ENCODE measurements at places on chromosomes 5 and 9. TPM values are rescaled to one million over a fixed set of nuclear protein-coding genes. Genes with fewer than 3 reads are reported as not detected.

- H3K4me3 ChIP-seq: no peak overlapping the region
- peaks cover 10% of the 10 kb centered on the region for H3K4me1 ChIP-seq
- no peak for DNase-seq
These were observed 99.2 kb downstream of the MED27 start for GRCh38 chr9:131980267-131981016.

Gene OR5C1
- total RNA-seq: not detected

GRCh38 chr9:13268469-13268868 is 11.0 kb downstream of the MPDZ start:
- H3K27ac ChIP-seq: no peak overlapping the region
- H3K36me3 ChIP-seq: no peaks in the 10 kb centered on the region
- no peak for DNase-seq
- no peak overlapping the region for H3K4me3 ChIP-seq

DNA sequence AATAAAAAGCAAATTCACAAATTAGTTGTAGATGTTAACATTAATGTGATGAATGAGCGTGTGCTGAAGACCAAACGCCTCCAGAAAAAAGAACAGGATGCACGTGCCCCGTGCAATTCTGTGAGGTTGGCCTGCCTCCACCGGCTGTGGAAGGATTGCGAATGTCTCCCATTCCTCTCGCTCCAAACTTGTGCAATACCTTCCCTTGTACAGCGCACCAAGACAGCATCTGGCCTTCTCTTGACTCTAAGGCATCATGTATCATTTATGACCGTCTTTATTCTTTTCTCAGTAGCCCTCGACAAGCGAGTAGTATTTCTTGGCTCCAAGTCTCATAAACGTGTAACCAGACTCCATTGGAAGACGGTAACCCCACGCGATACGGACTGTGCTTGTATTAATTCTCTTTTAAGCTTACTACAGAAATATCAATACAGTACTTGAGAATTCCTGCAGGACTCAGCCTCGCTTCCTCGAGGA is 1.5 kb upstream of the TESK1 start:
- no peaks in the 10 kb centered on the region for H3K27me3 ChIP-seq
- no peak for DNase-seq
- peak overlapping the region; percentile 91 for H3K27ac ChIP-seq
- H3K4me1 ChIP-seq: peaks cover 34% of the 10 kb centered on the region

Gene SLC25A48
- total RNA-seq: not detected

Gene CERT1
- total RNA-seq: 25.5 TPM

DNA sequence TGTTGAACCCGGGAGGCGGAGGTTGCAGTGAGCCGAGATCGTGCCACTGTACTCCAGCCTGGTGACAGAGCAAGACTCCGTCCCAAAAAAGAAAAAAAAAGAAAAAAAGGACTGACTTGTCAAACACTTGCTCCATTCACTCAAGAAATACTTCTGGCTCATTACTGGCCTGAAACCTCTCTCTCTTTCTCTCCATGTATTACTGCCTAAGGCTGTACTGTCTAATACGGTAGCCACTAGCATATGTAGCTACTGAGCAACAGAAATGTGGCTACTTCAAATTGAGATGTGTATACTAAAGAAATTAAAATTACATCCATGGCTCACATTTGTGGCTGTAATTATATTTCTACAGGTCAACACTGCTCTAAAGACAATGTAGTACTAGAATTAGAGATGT is 39.2 kb downstream of the GLIS3 start:
- H3K27ac ChIP-seq: no peak overlapping the region
- no peaks in the 10 kb centered on the region for H3K27me3 ChIP-seq
- H3K4me3 ChIP-seq: no peak overlapping the region
- no peaks in the 10 kb centered on the region for H3K36me3 ChIP-seq
- peaks cover 7% of the 10 kb centered on the region for H3K4me1 ChIP-seq

- no peak overlapping the region for H3K27ac ChIP-seq
- no peaks in the 10 kb centered on the region for H3K27me3 ChIP-seq
- peaks cover 3% of the 10 kb centered on the region for H3K36me3 ChIP-seq
- no peak for DNase-seq
These were observed 4.0 kb upstream of the TNPO1 start for GRCh38 chr5:72812488-72812887.

Gene BTNL8
- total RNA-seq: not detected

Gene IFT74
- total RNA-seq: 20.6 TPM

DNA sequence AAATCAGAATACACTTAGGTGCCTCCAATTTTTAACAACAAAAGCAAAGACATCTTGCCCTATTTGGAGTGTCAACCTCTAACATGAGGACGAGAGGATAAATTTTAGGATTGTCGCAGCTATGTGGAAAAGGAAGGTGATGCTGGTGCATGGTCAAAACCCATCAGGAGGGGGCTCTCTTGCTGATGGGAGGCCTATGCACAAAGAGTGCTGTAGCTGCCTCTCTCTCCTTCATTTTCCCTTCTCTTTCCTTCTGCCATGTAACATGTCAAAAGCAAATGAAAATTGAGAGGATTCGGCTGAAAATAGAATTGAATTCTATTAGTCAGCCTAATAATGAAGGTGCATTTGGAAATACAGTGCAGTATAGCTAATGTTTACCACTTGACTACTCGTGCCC is 578.7 kb upstream of the ZNF462 start:
- peaks cover 15% of the 10 kb centered on the region for H3K36me3 ChIP-seq
- H3K27me3 ChIP-seq: no peaks in the 10 kb centered on the region
- H3K4me1 ChIP-seq: peaks cover 62% of the 10 kb centered on the region
- peak; percentile 19 for DNase-seq

- peak within 1 kb of the TSS; percentile 63 for H3K27ac ChIP-seq
- H3K4me3 ChIP-seq: peak within 1 kb of the TSS; percentile 95
- no peaks in the 10 kb centered on the region for H3K36me3 ChIP-seq
- peak; percentile 58 for DNase-seq
- H3K27me3 ChIP-seq: peaks cover 92% of the 10 kb centered on the region
- H3K4me1 ChIP-seq: peaks cover 40% of the 10 kb centered on the region
These were observed at the start of gene STC2 for GRCh38 chr5:173327948-173328843. TSS of gene STC2 (minus strand) at chr5:173328414. CDS start at chr5:173328193, 221 bp downstream.
